ENCODE measurements at places on chromosomes 3 and 15. TPM values are rescaled to one million over a fixed set of nuclear protein-coding genes. Genes with fewer than 3 reads are reported as not detected.

Gene HRG
- total RNA-seq, result not detected

Gene GATM
- total RNA-seq, result 21.3 TPM

Gene MAP6D1
- 4.6 TPM for total RNA-seq

Gene TICRR
- total RNA-seq, result not detected

Gene PRSS50
- total RNA-seq, result 0.34 TPM

Gene SHQ1
- total RNA-seq, result 20.6 TPM

Gene MOBP
- total RNA-seq, result not detected

Gene MST1
- 7.0 TPM for total RNA-seq

Gene COPS2
- 130 TPM for total RNA-seq

Gene CNTN3
- not detected for total RNA-seq

Gene PLCB2
- total RNA-seq, result 3.0 TPM

Gene SLC28A2
- total RNA-seq, result not detected

Gene ISG20
- total RNA-seq, result 5.0 TPM

Gene SLC9A9
- 3.3 TPM for total RNA-seq

Gene CASR
- total RNA-seq, result not detected

Gene TRNT1
- 15.5 TPM for total RNA-seq

Gene MYL3
- total RNA-seq, result 395 TPM

Gene DZIP1L
- total RNA-seq, result 1.2 TPM

Gene GREM1
- 4.5 TPM for total RNA-seq

Gene KCNMB3
- total RNA-seq, result 1.6 TPM

Gene NR2E3
- not detected for total RNA-seq

Gene NPHP3
- 7.8 TPM for total RNA-seq

Gene PP2D1
- not detected for total RNA-seq

Gene USP50
- total RNA-seq, result not detected

Gene PPP1R14D
- total RNA-seq, result not detected

Gene GOLGA8M
- 0.52 TPM for total RNA-seq

Gene CYP1A2
- not detected for total RNA-seq

Gene PTH1R
- total RNA-seq, result 5.9 TPM

Gene VILL
- total RNA-seq, result 0.75 TPM

Gene BMF
- 2.6 TPM for total RNA-seq

Gene VIPR1
- 1.4 TPM for total RNA-seq

Gene CTSH
- total RNA-seq, result 16.0 TPM

Gene NEIL1
- total RNA-seq, result 4.4 TPM

Gene OR5K2
- not detected for total RNA-seq

Gene NPTN
- total RNA-seq, result 28.8 TPM

Gene ATP10A
- 0.59 TPM for total RNA-seq

Gene LDHAL6B
- not detected for total RNA-seq

Gene CD200R1
- 0.79 TPM for total RNA-seq

All from psoas muscle (tissue), 8 donors.